ENCODE measurements at places on chromosomes 16 and 17. TPM values are rescaled to one million over a fixed set of nuclear protein-coding genes. Genes with fewer than 3 reads are reported as not detected.

GRCh38 chr16:11650641-11651591 is 17.3 kb upstream of the SNN start:
- no peak for DNase-seq

DNA sequence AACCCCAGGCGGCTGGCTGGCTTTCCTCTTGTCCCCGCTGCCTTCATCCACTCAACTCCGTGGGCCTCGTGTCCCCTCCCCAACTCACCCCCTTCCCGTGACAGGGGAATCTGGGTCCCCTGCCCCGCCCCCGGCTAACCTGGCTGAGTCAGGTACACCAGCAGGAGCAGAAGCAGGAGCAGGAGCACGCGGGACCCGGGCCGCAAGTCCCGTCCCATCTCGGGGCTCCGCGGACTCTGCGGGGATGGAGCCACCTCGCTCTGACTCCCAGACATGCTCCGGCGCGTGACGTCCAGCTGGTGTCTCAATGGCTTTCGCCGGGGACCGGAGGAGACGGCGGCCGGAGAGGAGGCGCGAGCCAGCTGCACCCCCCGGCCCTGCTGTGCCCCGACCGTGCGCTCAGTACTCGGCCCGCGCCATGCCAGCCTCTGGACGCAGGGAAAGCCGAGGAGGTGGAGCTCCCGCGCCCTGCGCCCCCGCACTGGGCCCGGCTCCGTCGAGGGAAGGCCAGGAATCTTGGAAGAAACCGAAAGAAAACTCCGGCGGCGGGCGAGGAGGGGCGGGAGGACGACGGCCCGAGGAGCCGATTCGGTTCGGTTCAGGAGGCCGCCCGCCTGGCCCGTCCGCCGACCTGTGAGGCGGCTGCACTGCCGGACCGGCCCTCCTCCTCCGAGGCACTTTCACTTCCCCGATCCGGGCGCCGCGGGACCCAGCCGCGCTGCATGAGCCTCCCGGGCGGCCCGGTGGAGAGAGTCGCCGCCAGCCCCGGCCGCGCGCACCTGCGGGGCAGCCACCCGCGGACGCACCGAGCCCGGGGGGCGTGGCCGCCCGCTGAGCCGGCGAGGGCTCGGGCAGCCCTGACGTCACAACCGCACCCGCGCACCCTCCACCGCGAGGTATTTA is at the start of the genes CXCL16 and ZMYND15:
Gene CXCL16 (minus strand): TSS at position 807 of the 903 bp plus-strand sequence. CDS start 589 bp downstream, at position 218.
Gene ZMYND15 (plus strand): TSS at position 712 of the 903 bp plus-strand sequence. CDS start 716 bp downstream, outside the sequence.
- DNase-seq: peak; percentile 69

C1QTNF8 gene
- polyA plus RNA-seq: 0.30 TPM

GRCh38 chr17:59512844-59513385 is 52.5 kb upstream of the DHX40 start:
- no peak for DNase-seq

DNA sequence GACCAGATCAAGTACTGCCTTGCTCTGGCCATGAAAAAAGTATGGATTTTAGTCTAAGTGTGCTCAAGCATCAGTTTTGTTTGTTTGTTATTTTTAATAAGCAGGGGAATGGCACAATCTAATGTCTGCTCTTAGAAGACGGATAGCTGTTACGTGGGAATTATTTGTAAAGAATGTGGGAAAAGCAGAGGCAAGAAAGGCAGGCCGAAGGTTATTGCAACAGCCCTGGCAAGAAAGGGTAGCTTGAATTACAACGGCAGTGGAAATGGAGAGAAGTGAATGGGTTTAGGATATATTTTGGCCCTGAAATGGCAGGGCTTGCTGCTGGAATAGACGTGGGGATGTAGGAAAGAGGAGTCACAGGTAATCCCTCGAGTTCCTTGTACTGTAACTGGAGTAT is 987 bp upstream of the HASPIN start:
- DNase-seq: no peak

DNA sequence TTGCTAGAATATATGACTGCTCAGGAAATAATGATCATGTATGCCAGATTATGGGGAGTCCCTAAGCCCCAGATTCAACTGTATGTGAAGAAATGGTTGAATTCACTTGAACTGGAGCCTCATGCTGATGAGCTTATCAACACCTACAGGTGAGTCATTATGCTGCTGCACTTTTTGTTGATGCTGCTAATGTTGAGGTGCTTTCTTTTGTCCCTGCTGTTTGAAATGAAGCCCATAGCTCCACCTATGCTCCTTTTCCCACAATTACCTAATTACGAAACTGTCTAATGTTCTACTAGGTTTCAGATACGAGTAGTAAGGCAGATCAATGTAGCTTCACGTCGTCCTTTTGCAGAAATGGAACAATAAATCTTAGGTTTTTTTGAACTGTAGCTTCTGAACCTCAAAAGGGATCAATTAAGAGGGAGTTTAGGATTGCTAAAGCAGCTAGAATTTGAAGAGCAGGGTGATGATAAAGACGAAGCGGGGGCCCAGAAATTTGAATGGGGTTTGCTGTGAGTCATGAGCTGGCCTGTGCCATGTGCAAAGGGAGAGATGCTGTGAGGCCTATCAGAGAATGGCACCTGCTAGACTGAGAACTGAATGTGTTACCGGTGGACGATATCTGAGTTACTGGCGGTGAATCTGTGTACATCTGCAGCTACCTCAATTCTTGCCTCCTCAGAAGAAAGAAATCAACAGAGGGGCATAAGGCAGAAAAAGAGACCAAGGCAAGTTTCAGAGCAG is 6.1 kb upstream of the UQCRC2 start:
- no peak for DNase-seq

DNA sequence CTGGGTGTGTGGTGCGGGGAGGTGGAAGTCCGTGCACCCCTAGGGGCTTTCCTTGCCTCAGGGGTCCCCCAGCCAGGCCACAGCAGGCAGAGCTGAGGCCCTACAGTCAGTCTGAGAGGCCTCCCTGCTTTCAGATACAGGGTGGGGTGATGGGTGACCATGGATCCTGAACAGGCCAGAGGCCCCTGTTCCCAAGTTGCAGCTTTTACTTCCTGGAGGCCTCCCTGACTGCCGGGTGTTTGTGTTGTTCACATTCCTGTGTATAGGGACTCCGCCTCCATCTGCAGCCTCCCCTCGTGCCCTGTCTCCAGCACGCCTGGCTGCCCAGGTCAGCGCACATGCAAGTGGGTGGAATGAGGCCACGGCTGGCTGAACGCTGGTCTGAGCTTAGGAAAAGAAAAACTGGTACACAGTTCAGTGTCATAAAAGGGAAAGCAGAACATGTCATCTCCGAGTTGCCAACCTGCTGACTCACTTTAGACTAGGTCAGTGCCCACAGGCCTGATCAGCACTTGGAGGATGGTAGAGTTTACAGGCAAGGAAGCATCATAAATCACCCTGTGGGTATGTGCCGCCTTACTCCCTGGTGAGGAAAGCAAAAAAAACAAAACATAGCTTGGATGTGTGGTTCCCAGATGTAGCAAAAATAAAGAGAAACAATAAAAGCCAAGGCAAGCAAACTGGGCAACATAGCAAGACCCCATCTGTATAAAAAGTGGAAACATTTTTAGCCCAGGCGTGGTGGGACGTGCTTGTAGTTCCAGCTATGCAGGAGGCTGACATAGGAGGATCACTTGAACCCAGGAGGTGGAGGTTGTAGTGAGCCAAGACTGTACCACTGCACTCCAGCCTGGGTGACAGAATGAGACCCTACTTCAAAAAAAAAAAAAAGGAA is 6.2 kb upstream of the SLC7A6 start:
- DNase-seq: peak; percentile 89

RHBDL3 gene
- 9.3 TPM for polyA plus RNA-seq

- no peak for DNase-seq
Measured at GRCh38 chr16:3295783-3296182, 9.4 kb downstream of the TIGD7 start.

RNF167 gene
- 134 TPM for polyA plus RNA-seq

DNA sequence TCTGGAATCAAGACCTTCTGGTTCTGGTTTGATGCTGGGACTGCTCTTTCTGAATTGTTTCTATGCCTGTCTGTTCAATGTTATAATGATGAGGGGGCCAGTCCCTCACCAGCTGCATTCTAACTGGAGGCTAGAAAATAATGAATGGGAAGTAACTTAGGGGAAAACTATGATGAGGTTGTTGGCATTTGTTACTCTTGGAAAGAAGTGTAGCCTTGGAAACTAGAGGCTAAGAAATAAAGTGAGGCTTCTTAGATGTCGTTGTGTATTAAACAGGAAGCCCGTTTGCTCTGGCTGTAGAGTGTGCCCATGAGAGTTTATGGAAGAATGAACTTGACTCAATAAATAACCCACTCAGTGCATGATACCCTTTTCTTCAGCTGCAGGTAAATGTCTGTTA is 140.8 kb downstream of the PRKCA start:
- no peak for DNase-seq

GRCh38 chr16:11094857-11095565 is 150.6 kb downstream of the CLEC16A start:
- DNase-seq: no peak

KCNJ18 gene
- polyA plus RNA-seq: not detected

KRTAP4-9 gene
- polyA plus RNA-seq: not detected

- no peak for DNase-seq
Measured at GRCh38 chr17:40791787-40792436, 7.8 kb downstream of the KRT28 start.

DNA sequence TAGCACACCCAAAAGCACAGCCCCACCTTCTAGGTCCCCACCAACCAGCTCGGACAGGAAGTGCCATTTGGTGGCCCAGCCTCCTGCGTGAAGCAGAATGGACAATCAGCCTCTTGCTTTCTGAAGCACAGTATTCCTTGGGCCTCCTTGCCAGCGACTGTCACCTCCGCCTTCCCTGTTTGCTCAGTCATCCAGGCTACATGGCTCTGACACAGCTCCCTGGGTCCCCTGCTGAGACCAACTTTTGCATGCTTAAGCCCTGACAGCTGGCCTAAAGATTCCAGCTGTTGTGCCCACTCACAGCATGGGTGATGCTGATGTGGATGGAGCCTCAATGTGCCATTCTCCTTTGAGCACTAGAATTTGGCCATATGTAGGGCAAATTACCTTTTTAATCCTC is 4.5 kb upstream of the CACNG5 start:
- no peak for DNase-seq

CDH13 gene
- polyA plus RNA-seq: 1.6 TPM

- DNase-seq: peak; percentile 45
Measured at GRCh38 chr16:55701442-55702319, 45.9 kb downstream of the SLC6A2 start.

DNA sequence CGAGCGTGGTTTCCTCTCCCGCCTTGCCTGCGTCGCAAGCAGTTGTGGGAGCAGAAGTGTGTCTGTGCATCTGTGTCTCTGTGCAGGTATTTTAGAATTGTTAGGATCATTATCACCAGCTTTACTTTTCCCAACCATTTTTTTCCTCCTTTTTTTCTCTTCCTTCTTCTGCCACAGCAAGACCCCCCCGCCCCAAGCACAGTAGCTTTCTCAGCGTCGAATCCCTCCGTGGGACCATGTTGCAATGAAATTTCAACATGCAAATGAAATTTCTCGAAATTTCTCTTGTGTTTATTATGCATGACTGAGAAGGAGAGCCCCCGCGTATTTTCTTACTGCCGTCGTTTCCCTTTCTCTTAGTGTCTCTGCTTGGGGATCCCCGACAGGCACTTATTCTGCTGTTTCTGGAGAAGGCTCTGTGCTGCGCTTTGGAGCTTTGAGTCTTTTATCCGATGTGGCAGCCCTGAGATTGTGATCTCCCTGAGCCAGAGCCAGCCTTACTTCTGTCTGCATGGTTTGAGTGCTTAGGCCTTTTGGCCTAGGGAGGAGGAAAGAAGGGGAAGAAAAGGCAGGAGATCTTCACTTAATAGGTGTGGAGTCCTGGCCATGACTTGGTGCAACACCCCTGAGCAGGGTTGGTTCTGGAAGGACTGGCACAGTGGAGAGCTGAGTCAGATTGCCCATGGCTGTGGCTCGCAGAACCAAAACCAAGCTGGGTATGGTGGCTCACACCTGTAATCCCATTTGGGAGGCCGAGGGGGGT is 5.0 kb downstream of the ARMC7 start:
- no peak for DNase-seq

DNA sequence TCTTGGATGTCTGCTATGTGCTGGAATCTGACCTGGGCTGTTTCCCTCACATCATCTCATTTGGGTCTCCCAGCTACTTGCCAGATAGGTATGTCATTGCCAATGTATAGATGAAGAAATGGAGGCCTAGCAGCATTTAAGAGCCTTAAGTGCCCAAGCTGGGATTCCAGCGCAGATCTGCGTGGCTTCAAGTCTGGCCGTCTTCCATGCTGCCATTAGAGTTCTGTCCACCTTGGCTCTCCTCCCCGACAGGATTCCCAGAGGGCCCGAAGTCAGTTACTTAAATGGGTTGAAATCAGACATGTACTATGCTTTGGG is 33.0 kb upstream of the CCR7 start:
- no peak for DNase-seq

GRCh38 chr16:54568906-54569807 is 282.6 kb upstream of the IRX3 start:
- no peak for DNase-seq

GGT6 gene
- polyA plus RNA-seq: 0.34 TPM

- DNase-seq: peak; percentile 82
Measured at GRCh38 chr16:27245276-27246172, 23.0 kb downstream of the NSMCE1 start.

TMC7 gene
- 0.40 TPM for polyA plus RNA-seq

GRCh38 chr17:53633856-53634255 is 188.9 kb upstream of the KIF2B start:
- no peak for DNase-seq

GRCh38 chr16:30528799-30529457 is 2.6 kb upstream of the ZNF768 start:
- DNase-seq: no peak

GRCh38 chr16:74736531-74737157 is 36.0 kb upstream of the MLKL start:
- no peak for DNase-seq

DNA sequence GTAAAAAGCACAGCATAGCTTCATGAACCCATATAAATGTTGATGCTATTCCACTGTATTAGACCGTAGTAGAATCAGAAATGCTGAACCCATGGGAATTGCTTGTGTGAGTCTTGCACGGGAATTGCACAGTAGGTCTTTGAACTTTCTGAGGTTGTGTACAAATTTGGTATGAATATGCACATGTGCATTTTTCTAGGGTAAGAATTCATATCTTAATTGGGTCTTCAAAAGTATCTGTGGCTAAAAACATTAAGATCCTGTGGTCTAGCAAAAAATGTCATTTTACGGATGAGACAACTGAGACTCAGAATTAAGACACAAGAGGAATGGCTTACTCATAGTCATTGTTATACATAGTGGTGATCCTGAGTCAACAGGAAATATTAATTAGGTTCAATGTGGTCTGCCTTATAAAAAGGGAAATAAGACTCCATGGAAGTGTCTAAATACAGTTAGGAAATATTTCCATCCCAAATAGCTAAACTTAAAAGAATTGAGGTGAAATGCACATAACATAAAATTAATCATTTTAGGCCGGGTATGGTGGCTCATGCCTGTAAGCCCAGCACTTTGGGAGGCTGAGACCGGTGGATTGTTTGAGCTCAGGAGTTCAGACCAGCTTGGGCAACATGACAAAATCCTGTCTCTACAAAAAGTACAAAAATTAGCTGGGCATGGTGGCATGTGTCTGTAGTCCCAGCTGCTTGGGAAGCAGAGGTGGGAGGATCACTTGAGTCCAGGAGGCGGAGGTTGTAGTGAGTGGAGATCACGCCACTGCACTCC is 22.8 kb downstream of the TAOK1 start:
- no peak for DNase-seq

HBM gene
- polyA plus RNA-seq: not detected
